ENCODE measurements at places on chromosomes 7 and 10.

DNA sequence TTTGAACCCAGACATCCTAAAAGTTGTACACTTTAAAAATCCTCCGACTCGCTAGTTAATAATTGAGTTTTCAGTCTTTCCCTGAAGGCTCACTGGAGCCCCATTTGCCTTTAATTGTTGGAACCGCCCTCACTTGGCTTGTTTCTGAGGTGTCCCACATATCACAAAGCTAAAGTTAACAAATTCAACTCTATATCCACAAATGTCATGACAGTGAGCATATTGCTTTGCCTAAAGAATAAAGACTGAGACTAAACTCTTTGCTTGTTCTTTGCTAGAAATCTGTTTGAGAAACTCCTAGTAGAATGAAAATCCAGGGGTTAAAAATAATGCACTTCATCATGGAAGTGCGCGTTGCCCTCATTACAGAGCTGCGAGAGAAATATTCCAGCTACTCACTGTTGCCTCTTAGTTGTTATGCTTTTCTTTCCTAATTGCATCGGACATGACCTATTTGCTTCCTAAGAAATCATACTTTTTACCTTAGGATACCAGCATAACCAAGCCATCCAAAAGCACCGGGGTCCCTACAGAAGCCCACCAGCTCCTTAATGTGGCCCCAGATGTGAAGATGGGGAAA lies 752 bp downstream of the THSD7A start:
- DNase-seq = no peak

DNA sequence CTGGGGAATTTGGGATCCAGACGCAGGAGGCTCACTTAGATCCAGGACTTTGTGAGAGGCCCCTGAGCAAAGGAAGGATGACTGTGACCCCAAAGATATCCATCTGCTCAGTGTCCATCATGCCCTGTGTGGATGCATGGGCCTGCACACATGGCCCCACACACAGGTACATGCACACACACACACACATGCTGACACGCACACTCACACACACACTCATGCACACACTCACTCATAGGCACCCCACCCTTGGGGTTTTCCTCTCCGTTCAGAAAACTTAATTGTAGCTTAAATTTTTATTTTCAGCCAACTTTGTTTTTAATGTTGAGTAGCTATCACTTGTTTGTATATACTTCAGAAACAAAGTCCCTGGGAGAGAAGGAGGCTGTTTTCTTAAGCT lies 93.6 kb upstream of the PPIF start:
- DNase-seq = no peak
- no peak overlapping the region for H3K4me3 ChIP-seq
- no peaks in the 10 kb centered on the region for H3K4me1 ChIP-seq
- no peaks in the 10 kb centered on the region for H3K36me3 ChIP-seq
- H3K27ac ChIP-seq = no peak overlapping the region
- H3K27me3 ChIP-seq = no peaks in the 10 kb centered on the region

DNA sequence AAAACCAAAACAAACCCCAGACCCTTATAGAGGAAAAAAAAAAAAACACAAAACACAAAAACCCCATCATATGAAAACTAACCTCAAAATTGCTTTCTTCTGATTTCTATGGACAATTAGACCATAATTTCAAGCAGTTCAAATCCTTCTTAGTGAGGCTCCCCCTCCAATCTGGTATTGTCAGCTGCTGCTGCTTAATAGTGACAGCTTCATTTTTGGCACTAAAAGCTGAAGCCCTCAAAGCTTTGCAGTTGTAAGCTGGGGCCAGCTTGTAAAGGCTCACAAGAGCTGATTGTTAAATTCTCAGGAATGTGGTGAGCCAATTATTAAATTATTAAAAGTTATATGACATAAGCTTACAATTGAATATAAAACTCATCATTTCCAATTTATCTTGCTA lies 21.9 kb downstream of the ATXN7L1 start:
- no peak overlapping the region for H3K4me3 ChIP-seq
- H3K36me3 ChIP-seq = no peaks in the 10 kb centered on the region
- peaks cover 30% of the 10 kb centered on the region for H3K4me1 ChIP-seq
- H3K27ac ChIP-seq = no peak overlapping the region
- DNase-seq = no peak

DNA sequence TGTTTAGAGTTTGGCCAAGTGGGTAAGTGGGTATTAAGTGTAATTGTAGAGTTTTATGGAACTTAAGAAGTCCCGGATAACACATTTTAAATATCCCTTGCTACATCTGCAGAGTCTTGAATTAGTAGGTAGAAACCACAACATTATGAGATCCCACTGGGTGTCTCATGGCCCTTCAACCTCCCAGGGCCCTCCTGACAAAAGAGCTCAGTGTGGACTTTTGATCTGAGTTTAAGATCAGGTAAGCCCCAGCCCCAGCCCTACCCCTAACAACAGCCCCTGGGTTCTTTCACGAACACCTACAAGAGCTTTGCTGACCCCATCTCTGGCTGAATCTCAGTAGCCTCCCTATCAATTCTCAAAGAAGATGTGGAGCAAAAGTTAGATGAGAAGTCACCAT lies 65.4 kb upstream of the STK17A start:
- no peaks in the 10 kb centered on the region for H3K4me1 ChIP-seq
- no peak for DNase-seq
- H3K27me3 ChIP-seq = peaks cover 15% of the 10 kb centered on the region
- no peak overlapping the region for H3K4me3 ChIP-seq
- no peak overlapping the region for H3K27ac ChIP-seq

- H3K36me3 ChIP-seq = no peaks in the 10 kb centered on the region
- H3K27me3 ChIP-seq = peaks cover 14% of the 10 kb centered on the region
- H3K4me1 ChIP-seq = no peaks in the 10 kb centered on the region
- H3K4me3 ChIP-seq = no peak overlapping the region
- H3K27ac ChIP-seq = no peak overlapping the region
- DNase-seq = no peak
Observed at GRCh38 chr7:29848941-29849340, 42.6 kb downstream of the WIPF3 start.

GRCh38 chr10:7763929-7764328 lies 23.9 kb downstream of the KIN start:
- H3K27ac ChIP-seq = no peak overlapping the region
- H3K4me1 ChIP-seq = peaks cover 3% of the 10 kb centered on the region
- no peaks in the 10 kb centered on the region for H3K36me3 ChIP-seq
- no peaks in the 10 kb centered on the region for H3K27me3 ChIP-seq

- no peak overlapping the region for H3K27ac ChIP-seq
- H3K4me3 ChIP-seq = no peak overlapping the region
- H3K4me1 ChIP-seq = no peaks in the 10 kb centered on the region
Observed at GRCh38 chr10:15745751-15746150, 26.0 kb upstream of the ITGA8 start.

- H3K4me3 ChIP-seq = no peak overlapping the region
- no peak overlapping the region for H3K27ac ChIP-seq
- no peaks in the 10 kb centered on the region for H3K4me1 ChIP-seq
- no peaks in the 10 kb centered on the region for H3K27me3 ChIP-seq
Observed at GRCh38 chr7:14888962-14889361, 13.6 kb downstream of the DGKB start.

DNA sequence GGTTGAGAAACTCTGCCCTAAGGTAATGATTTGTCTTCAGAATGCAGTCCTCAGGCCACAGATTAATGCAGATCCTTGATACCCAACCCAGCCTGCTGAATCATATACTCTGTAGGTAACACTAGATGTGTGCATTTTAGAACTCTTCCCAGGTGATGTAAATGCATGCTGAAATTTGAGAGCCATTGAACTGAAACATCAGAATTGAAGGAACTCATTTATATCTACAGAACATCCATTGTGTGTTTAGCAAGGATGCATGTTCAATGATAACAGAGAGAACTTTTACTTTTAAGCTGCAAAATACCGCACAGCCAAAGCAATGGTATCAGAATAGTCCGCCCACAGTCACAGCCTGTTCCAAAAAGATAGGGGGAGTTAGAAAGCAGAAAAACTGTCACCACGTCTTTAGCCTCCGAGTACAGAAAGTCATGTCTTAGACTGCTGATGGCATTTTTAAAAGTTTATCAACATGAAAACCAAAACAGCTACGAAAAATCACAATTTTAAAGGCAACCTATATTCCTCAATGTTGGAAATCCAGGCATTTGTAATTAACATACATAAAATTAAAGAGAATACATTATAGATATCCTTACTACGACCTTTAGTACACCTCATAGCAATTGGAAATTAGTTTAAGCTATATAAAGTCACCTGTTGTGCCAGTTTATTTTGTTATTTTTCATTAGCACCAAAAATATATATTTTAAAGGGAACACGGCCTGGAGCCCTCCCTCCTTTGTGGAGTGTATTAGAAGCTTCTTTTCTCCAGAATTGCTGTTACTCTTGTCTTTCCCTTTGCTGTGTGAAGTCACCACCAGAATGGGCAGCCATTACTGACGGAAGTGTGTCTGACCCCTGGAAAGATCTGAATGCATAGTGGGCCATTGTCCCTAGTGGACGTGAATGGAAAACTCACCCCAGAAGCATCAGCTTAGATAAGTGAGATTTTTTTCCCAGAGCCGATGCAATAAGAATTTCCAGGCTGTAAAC lies 65.8 kb upstream of the PRKAR2B start:
- H3K36me3 ChIP-seq = no peaks in the 10 kb centered on the region
- peaks cover 1% of the 10 kb centered on the region for H3K27me3 ChIP-seq
- no peak overlapping the region for H3K4me3 ChIP-seq
- DNase-seq = no peak

DNA sequence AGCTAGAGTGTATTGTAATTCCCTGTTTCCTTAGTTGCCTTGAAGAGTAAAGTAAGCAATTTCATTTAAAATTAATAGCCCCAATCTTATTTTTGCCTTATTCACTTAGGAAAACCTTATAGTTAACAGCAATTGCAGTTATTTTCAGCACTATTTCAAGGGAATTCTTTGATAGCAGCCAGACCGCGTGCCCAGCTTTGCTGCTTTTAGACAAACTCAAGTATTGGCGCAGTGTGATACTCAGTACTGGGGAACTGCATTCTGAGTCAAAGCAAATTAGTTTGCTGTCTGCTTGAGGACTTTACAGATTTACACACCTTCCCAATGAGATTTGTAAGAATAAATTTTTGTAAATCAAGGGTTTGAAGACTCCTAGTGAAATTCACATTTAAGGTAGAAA lies 21.2 kb downstream of the PRKG1 start:
- no peak for DNase-seq
- peaks cover 11% of the 10 kb centered on the region for H3K27me3 ChIP-seq
- H3K36me3 ChIP-seq = no peaks in the 10 kb centered on the region
- no peaks in the 10 kb centered on the region for H3K4me1 ChIP-seq

GRCh38 chr7:23337374-23337773 lies 38.2 kb downstream of the MALSU1 start:
- H3K4me1 ChIP-seq = no peaks in the 10 kb centered on the region
- no peaks in the 10 kb centered on the region for H3K36me3 ChIP-seq
- DNase-seq = no peak
- H3K4me3 ChIP-seq = no peak overlapping the region
- H3K27me3 ChIP-seq = no peaks in the 10 kb centered on the region
- no peak overlapping the region for H3K27ac ChIP-seq

DNA sequence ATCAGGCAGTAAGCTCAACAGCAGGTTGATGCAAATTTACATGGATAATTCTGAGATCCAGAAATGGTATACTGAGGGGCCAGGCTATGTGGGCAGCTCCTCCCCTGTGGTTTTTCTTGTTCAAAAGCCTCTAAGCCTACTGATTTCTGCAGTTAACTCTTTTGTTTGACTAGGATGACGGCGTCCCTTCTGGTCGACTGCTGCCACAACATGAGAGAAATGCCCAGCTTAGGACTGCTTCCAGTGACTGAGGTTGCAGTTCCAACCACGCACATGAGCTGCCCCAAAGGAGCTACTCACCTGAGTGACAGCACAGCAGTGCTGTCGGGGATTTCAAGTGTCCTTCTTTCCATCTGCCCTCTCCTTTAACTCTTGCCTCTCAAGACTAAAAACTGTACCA lies 973.0 kb upstream of the GHITM start:
- H3K27me3 ChIP-seq = no peaks in the 10 kb centered on the region
- DNase-seq = no peak
- no peak overlapping the region for H3K27ac ChIP-seq
- H3K36me3 ChIP-seq = no peaks in the 10 kb centered on the region
- no peak overlapping the region for H3K4me3 ChIP-seq
- no peaks in the 10 kb centered on the region for H3K4me1 ChIP-seq

- no peaks in the 10 kb centered on the region for H3K27me3 ChIP-seq
- DNase-seq = no peak
- H3K4me1 ChIP-seq = peaks cover 3% of the 10 kb centered on the region
- no peak overlapping the region for H3K4me3 ChIP-seq
Observed at GRCh38 chr7:140016540-140016939, 46.2 kb downstream of the PARP12 start.

DNA sequence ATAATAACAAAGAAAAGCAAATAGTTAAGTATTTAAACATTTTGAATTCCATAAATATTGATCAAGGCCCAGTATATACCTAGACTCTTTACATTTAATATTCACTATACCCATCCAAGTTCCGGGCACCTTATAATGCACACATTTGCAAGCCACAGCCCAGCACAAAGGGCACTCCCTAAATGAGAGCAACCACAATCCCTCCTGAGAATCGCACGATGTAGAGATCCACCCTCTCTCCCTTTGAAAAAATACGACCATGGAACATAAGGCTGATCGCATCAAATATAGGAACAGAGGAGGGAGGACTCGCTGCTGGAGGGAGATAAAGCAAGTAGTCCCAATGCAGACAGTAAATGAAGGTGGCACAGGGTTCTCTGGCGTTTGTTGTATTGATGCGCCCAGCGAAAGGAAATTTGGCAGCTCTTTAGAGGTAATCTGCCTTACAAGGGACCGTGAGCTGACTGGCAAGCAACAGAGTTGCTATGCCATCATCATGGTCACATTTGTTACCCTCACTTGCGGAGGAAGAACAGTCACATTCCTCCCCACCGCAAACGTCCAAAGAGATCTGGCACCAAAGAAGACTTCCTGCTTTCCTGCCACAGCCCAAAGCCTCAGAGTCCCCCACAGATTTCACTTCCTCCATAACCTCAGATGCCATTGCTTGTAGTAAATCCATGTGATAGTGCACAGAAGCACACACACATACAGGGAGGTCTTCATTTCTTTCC lies 16.1 kb upstream of the TAS2R40 start:
- H3K4me1 ChIP-seq = peaks cover 23% of the 10 kb centered on the region
- peak overlapping the region; percentile 71 for H3K4me3 ChIP-seq
- H3K27me3 ChIP-seq = peaks cover 8% of the 10 kb centered on the region
- no peaks in the 10 kb centered on the region for H3K36me3 ChIP-seq
- no peak for DNase-seq

- no peaks in the 10 kb centered on the region for H3K27me3 ChIP-seq
- no peak overlapping the region for H3K4me3 ChIP-seq
- H3K36me3 ChIP-seq = no peaks in the 10 kb centered on the region
- H3K4me1 ChIP-seq = peaks cover 60% of the 10 kb centered on the region
Observed at GRCh38 chr10:124612611-124613498, 131.3 kb downstream of the FAM53B start.

GRCh38 chr10:78342827-78343653 lies 309.4 kb downstream of the RPS24 start:
- no peak for DNase-seq
- no peak overlapping the region for H3K27ac ChIP-seq
- no peaks in the 10 kb centered on the region for H3K36me3 ChIP-seq
- H3K27me3 ChIP-seq = peaks cover 11% of the 10 kb centered on the region
- no peak overlapping the region for H3K4me3 ChIP-seq

GRCh38 chr10:114492351-114493037 lies 88.2 kb upstream of the AFAP1L2 start:
- DNase-seq = no peak
- H3K36me3 ChIP-seq = peaks cover 20% of the 10 kb centered on the region
- peak overlapping the region; percentile 78 for H3K4me3 ChIP-seq

- no peak overlapping the region for H3K27ac ChIP-seq
- H3K4me3 ChIP-seq = no peak overlapping the region
- H3K36me3 ChIP-seq = no peaks in the 10 kb centered on the region
- no peaks in the 10 kb centered on the region for H3K4me1 ChIP-seq
- DNase-seq = no peak
Observed at GRCh38 chr7:14199336-14199735, 209.9 kb upstream of the ETV1 start.

Data from naive thymus-derived CD8-positive, alpha-beta T cell (primary cell).